ENCODE measurements at places on chromosomes 2 and 18.

- DNase-seq, result no peak
Observed at GRCh38 chr2:205815673-205816072, 133.4 kb downstream of the NRP2 start.

DNA sequence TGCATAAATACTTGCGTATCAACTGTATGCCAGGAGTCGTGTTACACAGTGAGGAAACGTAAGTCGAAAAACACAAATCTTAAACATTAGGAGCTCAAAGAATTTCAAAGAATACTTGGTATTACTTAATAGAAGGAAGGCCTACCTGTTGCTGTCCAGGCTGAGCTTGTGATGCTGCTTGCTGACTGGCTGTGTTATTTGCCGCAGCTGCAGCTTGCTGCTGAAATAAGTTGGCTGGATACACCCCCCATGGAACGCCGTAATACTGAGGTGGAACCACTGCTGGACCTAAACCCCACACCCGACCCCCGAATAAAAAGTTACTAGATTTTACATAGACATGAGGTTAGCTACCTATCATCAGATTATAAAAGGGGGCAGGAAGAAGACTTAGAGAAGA, 56.4 kb downstream of the PUM2 start:
- DNase-seq, result no peak

- no peak for DNase-seq
Observed at GRCh38 chr2:102422910-102423309, at the start of gene IL18RAP. Gene IL18RAP, plus strand, starts transcription at chr2:102423160. Its CDS starts 118 bp downstream, at chr2:102423278.

DNA sequence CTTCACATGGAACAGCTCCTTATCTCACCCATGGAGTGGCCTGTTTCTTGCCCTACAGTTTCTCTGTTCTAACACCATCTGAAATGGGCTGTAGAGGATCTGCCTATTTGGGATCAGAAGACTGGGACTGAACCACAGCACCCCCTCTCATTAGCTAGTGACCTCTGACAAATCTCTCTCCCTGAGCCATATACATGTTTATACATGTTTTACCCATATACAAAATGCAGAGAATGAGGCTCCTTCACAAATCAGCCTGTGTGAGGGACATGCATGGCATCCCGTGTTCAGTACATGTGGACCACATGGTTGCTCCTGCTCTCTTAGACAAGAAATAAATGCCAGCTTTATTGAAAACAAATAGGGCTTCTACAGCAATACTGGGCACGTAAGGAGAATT, 282.7 kb downstream of the ALK start:
- DNase-seq, result no peak

GRCh38 chr2:174609261-174609660, 11.7 kb upstream of the WIPF1 start:
- no peak for DNase-seq

- DNase-seq, result no peak
Observed at GRCh38 chr2:203814661-203815540, 52.7 kb upstream of the CTLA4 start.

Data from stimulated activated CD8-positive, alpha-beta memory T cell treated with anti-CD3 and anti-CD28 coated beads, Interleukin-15, amount 100 ng/mL, for 24 hours (primary cell).